ENCODE measurements at places on chromosomes 12 and 14.

DNA sequence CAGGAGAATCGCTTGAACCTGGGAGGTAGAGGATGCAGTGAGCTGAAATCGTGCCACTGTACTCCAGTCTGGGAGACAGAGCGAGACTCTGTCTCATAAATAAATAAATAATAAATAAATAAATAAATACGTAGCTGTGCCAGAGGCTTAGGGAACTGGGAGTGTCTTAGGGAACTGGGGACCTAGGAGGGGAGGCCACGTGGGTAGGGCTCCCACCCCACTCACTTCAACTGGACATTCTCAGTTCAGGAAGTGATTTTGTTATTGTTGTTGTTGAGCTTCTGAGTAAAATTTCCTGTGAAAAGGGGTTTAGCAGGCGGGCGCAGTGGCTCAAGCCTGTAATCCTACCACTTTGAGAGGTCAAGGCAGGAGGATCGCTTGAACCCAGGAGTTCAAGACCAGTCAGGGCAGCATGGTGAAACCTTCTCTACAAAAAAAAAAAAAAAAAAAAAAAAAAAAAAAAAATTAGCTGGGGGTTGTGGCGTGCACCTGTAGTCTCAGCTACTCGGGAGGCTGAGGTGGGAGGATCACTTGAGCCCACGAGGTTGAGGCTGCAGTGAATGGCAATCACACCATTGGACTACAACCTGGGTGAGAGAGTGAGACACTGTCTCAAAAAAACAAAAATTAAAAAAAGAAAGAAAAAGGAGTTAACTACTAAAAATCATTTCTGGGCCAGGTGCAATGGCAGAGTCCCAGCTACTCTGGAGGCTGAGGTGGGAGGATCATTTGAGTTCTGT lies 19.0 kb upstream of the ANKRD9 start:
- DNase-seq: no peak

DNA sequence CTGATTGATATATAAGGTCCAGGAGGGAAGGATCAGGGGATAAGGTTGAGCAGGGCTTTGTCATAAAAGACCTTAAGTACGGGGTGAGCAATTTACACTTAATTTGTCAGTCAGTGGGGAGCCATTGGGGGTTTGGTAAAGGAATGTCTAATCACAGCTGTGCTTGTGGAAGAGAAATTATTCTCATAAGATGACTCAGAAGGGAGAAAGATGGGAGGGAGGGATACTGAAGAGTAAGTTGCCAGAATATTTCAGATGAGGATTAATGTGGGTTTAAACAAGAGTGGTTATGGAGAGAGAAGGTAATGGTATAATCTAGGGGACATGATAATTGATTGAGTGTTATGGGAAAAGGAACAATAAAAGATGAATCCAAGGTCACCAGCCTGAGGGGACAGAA lies 500.1 kb upstream of the CCDC196 start:
- DNase-seq: no peak

- no peak for DNase-seq
Observed at GRCh38 chr14:95211721-95212504, 54.6 kb upstream of the DICER1 start.

DNA sequence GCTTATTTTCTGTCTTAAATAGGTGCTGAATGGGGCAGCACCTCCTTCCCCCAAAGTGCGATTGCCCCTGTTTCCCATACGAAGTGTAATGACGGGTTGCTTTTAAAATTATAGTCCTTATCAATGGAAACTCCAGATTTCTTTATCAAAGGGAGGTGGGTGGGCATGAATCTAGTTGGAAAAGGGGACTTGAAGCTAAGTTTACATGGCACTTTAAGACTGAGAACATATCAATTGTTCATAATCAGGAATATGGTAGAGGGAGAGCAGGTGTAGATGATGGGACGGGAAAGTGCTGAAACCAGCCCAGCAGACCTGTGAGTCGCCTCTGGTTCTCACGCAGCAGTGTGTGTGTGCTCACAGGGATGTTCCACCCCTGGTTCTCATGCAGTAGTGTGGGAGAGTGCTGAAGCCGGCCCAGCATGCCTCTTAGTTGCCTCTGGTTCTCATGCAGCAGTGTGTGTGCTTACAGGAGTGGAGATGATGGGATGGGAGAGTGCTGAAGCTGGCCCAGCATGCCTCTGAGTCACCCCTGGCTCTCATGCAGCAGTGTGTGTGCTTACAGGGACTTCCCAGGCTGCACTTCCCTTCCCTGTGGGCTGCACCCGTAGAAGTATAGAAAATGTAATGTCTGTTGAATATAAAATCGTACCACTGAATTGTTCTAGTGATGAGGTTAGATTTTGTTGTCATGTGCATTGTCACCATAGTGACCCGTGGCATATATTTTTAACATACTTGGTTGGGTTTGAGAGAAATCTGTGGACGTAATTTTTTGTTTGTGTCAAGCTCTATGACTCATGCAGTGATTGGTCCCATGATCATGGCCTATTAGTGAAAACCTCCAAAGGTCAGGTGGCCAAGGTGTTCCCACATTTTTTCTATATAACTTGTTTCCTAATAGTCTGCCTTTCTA lies 51.6 kb downstream of the GPATCH2L start:
- DNase-seq: no peak

- no peak for DNase-seq
Observed at GRCh38 chr12:3461391-3461790, 29.6 kb upstream of the PRMT8 start.

DNA sequence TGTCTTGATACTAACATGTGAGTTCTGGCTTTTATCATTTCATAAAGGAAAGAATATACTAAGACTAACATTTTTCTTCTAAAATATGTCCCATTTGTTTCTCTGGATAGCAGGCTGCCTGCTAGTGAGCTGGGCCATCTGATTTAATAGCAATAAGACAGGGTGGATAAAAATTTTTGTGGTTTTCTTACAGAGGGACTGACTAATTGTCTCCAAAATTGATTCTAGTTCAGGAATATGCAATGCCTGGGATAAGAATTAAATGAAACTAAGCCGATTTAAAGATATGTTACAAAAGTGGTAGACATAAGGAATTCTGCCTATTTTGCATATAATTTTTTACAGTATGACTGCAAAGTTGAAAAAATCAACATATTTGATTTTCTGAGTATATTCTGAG lies 252.9 kb upstream of the NAV3 start:
- DNase-seq: no peak

DNA sequence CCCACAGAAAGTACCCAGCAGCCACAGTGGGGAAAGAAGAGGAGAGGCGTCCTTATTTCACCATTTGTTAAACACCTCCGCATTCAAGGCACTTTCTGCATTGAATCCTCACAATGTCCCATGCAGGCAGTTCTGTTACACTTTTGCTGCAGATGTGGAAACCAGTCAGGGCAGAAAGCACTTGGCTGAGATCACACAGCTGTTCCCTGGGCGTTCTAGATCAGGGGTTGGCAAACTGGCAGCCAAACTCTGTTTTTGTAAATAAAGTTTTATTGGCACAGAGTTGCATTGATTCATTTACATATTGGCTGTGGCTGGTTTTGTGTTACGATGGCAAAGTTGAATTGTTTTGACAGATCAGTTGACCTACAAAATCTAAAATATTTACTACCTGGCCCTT lies 20.1 kb downstream of the FOXN4 start:
- no peak for DNase-seq

DNA sequence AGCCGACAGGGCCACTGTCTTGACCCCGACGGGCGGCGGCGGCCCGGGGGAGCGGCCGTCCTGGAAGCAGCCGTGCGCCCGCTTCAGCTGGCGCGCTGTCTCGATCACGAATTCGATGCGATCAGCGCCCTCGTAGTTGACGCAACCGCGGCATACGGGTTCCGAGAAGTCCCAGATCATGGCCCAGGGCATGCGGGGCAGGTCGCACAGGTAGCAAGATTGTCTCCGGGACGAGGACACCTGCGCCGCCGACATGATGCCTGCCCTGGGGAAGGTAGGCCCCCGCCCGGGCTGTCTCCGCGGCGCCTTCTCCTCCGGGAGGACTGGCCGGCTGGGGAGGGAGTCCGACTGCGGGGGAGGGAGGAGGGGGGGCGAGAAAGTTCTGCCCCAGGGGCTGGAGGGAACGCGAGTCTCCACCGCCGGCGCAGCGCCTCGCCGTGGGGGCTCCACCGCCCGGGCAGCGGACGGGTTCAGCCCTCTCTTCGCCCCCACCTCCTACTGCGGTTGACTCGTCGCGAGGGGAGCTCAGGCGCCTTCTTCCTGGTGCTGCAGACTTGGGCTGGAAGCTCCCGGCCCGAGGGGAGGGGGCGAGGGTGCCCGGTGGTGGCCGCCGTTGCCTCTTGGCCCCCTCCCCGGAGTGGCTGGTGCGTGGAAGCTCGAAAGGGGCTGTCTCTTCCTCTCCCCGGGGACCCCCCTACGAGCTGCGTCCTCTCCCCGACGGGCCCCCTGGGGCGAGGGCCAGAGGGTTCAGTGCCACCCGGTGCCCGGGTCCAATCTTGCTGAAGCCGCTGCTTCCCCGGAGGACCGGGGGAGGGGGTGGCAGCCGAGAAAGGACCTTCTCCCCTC lies 747 bp downstream of the IRF2BPL start:
- peak; percentile 58 for DNase-seq
